ENCODE measurements at places on chromosomes 5 and 9.

GRCh38 chr9:132061526-132061925 is 18.1 kb downstream of the MED27 start:
- DNase-seq, result no peak

GRCh38 chr5:111313017-111313724 is 89.0 kb downstream of the CAMK4 start:
- DNase-seq, result no peak

- DNase-seq, result no peak
These were observed 143.4 kb downstream of the CD180 start for GRCh38 chr5:67053229-67053628.

- no peak for DNase-seq
These were observed 2.4 kb downstream of the SOWAHA start for GRCh38 chr5:132815454-132815853.

DNA sequence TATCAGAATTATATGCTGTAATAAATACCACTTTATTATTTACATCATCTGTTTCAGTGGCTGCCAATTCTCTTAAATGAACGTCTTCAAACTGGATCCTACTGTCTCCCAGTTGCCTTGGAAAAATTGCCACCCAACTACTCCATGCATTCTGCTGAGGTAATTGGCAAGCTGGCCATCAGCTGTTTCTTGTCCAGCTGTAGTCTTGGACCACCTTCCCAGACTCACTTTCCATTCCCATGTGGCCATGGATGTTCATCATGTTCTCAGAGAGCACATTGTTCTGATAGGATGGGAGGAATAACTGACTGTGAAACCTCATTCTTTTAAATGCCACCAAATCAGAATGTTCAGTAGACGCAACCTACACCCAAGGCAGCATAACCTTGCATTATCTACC is 157.5 kb downstream of the DOCK8 start:
- no peak for DNase-seq

DNA sequence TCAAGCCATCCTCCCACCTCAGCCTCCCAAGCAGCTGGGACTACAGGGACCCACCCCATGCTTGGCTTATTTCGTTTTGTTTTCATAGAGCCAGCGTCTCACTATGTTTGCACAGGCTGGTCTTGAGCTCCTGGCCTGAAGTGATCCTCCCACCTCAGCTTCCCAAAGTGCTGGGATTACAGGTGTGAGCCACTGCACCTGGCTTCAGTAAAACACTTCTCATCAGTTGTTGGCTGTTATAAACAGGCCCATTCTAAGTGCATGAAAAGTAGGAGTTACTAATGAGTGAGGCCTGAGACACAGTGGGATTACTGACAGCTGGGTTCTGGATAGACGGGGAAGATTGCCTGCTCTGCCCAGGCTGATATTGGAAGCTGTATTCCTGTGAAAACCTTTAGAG is 3.5 kb downstream of the CRB2 start:
- no peak for DNase-seq

- no peak for DNase-seq
These were observed 26.9 kb upstream of the PCA3 start for GRCh38 chr9:76737154-76737902.

Data from ecto neural progenitor cell (in vitro differentiated cells).